Stimulated activated CD4-positive, alpha-beta T cell treated with anti-CD3 and anti-CD28 coated beads, TNF-alpha, amount 100 ng/mL, for 24 hours (primary cell): ENCODE measurements at places on chromosomes 5 and 9.

GRCh38 chr5:32449262-32449661, 4.7 kb upstream of the ZFR start:
- no peak for DNase-seq

GRCh38 chr5:12522116-12522515, 617.9 kb upstream of the CTNND2 start:
- DNase-seq, result no peak

- DNase-seq, result no peak
Measured at GRCh38 chr5:132487095-132487428, 3.5 kb downstream of the IRF1 start.

DNA sequence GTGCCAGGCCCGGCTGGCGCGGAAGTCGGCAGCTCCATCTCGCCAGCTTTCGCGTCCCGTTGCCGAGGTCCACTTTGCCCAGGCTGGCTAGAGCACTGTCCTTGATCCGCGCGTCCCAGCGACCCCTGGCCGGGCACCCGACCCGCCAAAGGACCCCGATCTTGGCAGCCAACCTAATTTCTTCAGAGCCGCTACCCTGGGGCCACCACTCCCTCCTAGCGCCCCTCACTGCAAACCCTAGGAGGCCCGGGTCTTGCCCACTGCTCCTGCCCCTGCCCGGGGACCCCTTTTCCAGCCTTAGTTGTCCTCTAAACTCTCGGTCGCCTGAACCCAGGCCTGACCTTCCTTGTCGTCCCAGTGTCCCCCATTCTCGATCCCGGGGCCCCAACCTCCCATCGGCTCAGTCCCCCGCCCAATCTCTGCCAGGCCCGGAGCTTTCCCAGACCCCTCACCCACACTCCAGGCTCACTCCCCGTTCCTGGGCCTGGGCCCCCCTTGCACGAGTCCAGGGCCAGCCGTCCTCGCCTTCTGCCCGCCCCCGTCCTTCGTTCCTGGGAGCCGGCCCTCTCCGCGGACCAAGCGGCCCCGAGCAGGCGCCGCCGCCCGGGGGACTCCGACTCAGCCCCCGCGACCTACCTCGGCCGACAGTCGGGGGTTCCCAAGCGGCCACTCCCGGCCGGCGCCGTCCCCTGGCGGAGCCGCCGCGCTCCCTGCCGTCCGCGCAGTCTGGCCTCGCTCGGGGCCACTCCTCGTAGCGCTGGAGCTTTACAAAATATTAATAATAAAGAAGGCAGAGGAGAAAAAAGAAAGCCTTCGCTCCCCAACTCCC, 701 bp upstream of the LMX1B start:
- no peak for DNase-seq

DNA sequence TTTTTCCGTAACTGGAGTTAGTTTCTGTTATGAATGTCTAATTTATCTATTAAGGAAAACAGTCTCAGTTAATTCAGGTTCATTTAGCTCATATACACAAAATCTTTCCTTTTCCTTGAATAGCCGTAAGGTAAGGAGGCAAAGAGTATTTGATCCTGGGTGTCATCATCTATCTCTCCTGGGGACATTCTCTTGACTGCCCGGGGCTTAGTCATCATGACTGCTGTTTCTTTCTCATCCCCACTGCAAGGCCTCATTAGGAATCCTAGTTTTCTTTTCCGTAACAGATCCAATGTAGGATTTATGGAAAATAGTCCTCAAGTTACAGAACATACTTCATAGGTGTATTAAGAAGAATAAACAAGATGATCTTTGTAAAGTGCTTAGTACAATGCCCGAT, 134.9 kb upstream of the CHD1 start:
- DNase-seq, result no peak

- DNase-seq, result no peak
Measured at GRCh38 chr5:158170060-158170459, 311.1 kb upstream of the CLINT1 start.
